NT2/D1 (cell line): ENCODE measurements at places on chromosomes 1 and 21.
A peak's percentile ranks its signal among the peaks of the same experiment; 100 is the strongest.

DNA sequence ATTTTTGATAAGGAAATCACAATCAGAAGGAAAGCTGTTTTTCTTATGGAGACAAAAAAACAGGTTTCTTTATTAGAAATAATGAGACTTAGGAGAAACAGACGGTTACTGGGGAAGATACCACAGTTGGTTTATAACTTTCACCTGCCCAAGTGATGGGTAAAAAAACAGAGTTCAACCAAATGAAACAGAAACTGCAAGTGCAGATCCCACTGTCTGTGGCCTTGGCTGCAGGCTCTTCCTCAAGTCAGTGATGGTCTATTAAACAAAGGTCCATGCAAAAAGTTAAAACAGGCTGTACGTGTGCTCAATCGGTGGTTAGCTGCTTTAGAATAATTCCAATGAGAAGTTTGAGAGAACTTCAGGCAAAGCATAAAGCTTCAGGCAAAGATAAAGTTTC is 112.1 kb upstream of the NEGR1 start:
- DNase-seq: no peak

DNA sequence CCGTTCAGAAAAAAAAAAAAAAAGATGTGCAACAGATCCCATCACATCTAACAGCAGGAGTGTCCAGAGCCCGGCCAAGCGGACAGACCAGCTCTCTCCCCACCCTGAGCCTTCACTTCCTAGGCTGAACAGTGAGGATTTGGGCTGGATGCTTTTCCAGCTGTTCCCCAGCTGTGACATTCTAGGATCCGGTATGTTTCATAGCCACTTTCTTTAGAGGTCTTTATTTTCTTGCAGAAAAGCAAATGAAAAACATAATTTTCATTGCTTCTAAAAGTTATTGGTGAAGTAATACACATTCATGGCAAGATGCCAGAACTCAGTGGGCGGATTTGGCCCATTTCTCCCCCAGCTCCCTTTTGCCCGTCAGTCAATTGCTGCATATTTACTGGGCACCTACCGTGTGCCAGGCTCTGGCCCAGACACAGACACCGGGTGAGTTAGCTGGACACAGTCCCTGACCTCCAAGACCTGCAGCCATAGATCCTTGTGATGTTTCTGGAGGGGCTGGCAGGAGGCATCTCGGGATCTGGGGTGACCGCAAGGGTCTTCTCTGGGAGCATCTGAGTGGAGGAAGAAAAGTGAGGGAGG is 213.7 kb upstream of the VAMP3 start:
- no peak for DNase-seq

GRCh38 chr1:73104749-73105148 is 822.4 kb upstream of the NEGR1 start:
- no peak for DNase-seq

DNA sequence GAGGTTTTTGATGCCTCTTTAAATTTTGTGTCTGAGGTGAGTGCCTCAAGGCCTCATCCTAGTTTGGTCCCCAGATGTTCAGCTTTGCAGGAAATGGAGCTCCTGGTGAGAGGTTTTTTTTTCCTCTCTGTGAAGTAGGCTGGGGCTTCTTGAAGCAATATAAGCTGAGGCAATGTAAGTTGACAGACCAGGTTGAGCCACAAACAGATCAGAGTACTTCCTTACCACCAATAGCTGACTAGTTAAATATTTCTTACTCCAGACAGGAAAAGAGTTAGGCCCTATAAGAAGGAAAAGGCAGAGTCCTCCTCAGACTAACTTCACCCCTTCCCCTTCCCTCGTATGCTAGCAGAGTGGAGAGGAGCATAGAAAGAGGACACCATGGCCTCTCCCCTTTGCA is 341.0 kb downstream of the LMO4 start:
- no peak for DNase-seq

GRCh38 chr1:44405031-44405797 is at the start of gene RNF220:
Gene RNF220 (plus strand): TSS chr1:44405255.
- no peak for DNase-seq

- DNase-seq: no peak
Measured at GRCh38 chr1:106727171-106727570, 329.3 kb upstream of the PRMT6 start.

GRCh38 chr21:25885405-25885804 is 150.6 kb downstream of the GABPA start:
- DNase-seq: no peak

DNA sequence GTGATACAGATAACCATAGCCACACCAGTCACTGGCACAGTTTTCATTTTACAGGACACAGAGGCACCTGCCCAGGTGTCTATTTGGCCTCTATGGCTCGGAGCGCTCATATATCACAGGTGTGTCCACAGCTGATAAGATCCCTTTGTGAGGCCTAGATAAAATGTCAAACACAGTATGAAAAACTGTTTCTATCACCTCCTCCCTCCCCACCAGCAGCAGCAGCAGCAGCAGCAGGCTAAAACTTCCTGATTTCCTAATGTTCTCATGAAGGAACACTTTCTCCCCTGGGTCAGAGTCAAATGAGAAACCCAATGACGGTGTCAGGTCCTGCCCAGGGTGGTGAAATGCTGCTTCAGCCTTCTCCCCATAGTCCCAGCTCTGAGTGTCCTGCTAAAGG is 24.4 kb downstream of the ELAPOR1 start:
- DNase-seq: no peak

DNA sequence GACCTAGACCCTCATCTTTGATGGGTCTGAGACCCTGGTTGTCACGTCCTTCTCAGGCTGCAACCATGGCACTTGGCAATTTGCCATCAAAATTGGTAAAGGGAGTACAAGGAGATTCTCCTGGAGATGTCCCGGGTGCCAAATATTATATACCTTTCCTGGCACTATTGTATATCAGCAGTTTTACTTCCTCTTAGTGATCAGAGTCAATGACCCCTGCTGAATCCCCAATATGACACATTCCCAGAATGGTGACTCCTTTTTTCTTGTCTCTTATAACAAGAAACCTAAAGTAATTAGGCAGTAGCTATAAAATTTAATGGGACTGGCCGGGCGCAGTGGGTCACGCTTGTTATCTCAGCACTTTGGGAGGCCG is 39.6 kb upstream of the CDC42BPA start:
- DNase-seq: no peak

GRCh38 chr1:38025664-38026063 is 13.1 kb downstream of the UTP11 start:
- DNase-seq: no peak

- DNase-seq: no peak
Measured at GRCh38 chr1:11794446-11795237, 11.1 kb downstream of the MTHFR start.

DNA sequence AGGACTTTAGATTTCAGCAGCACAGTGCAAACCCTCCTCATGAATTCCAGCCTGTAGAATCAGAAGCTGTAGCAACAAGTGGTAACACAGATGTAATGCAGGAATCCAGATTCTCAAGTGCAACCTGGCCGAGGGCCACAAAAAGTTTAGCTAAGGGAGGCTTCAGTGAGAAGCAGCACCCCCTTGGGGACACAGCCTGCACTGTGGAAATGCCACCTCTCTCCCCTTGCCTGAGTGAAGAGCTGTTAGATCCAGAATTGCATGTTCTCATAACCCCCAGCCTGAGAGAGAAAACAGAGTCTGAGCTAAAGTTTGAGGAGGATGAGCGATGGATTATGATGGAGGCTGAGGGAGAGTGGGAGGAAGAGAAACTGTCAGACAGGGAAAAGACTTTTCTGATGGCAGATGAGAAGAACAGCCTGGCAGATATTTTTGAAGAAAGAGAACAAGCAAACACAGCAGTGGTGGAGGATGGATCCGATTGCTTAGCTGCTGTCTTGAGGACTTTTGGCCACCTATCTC is 80.5 kb upstream of the BMP8A start:
- DNase-seq: peak; percentile 57

- peak; percentile 72 for DNase-seq
Measured at GRCh38 chr21:45981151-45982091, at the start of gene COL6A1. Gene COL6A1 (plus strand): TSS chr21:45981770. CDS start chr21:45981851, 81 bp downstream.

DNA sequence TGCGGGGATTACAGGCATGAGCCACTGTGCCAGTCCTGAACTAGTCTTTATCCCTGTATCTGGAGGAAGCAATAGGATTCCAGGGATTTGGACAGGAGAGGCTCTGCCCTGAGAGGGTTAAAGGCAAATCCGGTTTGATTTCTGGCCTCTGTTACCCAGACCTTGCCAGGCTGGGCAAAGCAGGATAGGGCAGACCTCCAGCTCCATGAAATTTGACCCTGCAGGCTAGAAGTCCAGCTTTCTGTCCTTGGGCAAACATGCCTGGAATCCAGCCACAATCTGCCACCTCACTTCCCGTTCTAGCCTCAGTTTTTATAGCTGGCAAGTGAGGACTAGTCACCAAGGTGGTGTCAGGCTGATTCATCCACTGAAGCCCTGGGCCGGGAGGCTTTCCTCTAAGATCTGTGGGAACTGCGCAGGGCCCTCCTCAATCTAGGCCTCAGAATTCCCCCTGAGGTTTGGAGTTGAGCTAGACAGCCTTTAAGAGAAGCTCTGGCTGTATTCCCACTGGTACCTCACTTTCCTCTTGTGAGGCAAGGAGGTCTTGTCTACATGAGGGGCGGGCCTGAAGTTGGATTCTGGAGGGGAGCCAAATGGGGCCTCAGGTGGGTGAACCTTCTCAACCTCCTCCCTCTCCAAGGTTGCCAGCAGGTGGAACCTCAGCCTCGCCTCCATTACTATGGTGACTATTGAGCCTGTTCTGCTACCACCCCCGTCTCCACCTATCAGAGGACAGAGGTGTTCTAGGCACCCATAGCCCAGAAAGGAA is 7.0 kb upstream of the P3R3URF start:
- no peak for DNase-seq

- no peak for DNase-seq
Measured at GRCh38 chr1:184745110-184745509, 9.5 kb downstream of the EDEM3 start.

DNA sequence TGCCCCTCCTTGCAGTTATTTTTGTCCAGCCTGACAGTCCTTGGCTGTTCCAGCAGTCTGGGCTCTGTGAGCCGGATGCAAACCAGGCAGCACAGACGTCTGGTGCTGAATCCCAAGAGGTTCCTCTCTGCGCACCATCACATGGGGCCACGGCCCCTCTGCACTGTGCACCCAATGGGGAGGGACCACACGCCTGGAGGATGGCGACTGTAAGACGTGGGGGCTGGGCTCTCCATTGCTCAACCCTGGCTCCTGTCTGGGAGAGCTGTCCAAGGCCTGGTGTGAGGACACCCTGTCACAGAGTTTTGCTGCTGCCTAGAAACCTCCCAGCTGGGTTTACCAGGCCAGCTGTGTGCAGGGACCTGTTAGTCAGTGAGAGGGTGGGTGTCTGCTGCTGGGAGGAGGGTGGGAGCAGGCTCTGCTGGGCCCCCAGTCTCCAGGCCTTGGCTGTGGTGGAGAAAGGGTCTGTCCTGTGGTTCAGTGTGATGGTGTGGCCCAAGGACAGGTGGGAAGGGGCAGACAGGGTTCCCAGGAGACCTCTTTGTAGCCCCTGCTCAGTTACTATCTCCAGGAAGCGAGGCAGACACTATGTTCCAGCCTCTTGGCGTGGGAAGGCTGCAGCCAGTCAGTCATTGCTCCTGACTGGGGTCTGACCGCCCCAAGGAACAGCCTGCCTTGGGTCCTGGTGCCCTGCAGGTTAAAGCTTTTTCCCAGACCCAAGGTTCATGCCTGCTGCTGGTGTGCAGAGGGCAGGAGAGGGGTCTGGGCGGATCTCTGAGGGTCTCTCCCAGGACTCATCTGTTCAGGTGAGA is 13.8 kb downstream of the HEYL start:
- DNase-seq: no peak

GRCh38 chr1:203511930-203512329 is 18.0 kb downstream of the OPTC start:
- DNase-seq: no peak

DNA sequence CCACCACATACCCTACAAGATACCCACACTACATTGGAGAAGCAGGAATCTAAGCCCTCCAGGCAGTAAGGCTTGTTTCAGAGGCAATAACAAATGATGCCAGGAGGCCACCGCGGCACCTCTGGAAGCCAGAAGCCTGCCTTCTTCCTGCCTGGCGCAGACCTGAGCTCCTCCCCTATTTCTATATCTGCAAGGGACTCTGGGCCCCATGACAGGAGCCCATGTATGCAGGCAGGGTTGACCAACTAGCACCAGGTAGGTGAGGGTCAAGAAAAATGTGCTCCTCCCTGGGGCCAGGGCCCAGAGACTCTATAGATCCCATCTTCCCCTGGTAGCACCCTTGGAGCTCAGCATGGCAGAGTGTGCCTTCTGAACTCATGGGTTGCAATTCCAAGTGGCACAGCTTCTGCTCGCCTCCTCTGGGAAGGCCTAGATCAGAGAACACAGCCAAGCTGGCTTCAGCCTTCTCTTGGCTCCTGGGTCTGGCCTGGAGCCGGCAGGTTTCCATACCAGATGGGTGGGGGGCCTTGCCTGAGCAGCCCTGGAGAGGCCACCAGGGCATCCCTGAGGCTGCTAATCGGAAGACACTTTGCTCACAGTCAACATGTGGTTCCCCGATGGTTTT is 85.1 kb downstream of the STUM start:
- no peak for DNase-seq

DNA sequence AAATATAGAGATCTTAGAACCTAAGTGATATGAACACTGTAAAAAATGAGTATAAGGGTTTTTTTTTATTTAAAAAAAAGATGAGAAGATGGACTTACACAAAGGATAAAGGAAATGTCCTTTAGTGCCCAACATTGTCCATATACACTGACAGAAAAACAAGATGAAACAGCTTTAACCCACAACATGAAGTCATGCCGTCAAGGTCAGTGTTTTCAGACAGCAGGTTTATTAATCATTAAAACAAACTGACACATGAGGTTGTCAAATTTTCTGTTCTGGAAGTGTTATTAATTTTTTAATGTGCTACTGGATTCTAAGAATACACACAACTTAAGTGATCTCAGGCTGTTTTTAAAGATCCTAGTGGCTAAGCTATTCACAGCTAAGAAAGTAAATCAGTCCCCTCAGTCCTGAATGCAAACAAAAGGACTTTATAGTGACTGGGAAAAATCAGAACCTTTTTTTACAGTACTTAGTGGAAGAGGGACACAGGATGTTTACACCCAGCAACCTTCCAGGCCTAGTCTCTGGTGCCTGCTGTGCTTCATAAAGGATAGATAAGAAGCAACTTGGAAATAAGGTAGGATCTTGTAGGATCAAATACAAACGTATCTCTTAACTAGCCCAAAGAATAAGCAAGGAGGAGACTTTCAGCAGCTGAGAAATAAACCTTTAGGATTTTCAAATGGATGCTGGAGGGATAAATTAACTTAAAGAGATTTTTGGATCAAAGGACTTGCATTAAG is 21.9 kb upstream of the PKN2 start:
- no peak for DNase-seq
